ENCODE measurements at places on chromosomes 16 and 17.

DNA sequence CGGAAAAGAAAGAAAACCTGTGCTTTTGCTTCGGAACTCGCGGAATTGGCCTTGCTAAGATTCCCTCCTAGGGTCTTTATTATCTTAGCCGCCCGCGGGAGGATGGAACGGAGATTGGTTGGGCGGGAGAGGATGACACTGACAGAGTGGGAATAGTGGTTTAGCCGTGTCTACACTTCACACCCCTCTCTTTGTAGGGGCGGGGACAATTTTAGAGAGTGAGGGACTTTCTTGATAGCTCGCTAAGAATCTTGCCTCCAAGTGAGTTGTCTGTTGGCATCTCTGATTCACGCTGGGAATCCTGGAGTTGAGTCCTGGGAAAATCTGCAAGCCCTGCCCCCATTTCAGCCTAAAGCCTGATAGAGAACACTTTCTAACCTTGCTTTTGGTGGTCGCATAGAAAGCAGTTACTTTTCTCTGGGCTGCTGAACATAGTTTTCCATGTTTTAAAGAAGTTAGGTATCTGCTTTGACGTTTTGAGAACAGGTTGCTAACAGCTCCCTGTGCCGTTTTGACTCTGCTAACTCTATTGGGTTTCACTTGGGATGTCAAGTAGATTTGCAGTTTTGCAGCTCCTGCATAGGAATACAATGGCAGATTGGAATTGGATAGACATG, 697 bp downstream of the NOL11 start:
- DNase-seq, result peak; percentile 23

- DNase-seq, result no peak
Measured at GRCh38 chr17:42060231-42060630, 9.8 kb upstream of the C17orf113 start.

GRCh38 chr17:63452046-63452961, 6.2 kb upstream of the CYB561 start:
- DNase-seq, result no peak

GRCh38 chr17:42985225-42985624, 4.9 kb downstream of the RUNDC1 start:
- DNase-seq, result no peak

GRCh38 chr17:34519282-34519681, 60.1 kb upstream of the TMEM132E start:
- no peak for DNase-seq

DNA sequence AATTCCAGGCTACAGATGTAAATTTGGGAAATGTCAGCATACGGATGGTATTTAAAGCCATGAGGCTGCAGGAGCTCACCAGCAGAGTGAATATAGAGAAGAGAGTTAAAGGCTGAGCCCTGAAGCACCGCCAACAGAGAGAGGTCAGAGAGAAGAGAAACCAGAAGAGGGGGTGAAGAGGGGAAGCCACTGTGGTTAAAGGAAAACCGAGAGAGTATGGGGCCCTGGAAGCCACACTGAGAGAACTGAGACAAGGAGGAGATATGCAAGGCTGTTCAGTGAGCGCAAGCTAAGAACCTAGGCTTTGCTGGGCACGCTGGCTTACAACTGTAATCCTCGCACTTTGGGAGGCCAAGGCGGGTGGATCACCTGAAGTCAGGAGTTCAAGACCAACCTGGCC, 24.6 kb downstream of the COPRS start:
- no peak for DNase-seq

GRCh38 chr16:30051518-30051917, 14.0 kb upstream of the ALDOA start:
- DNase-seq, result no peak
